ENCODE measurements at places on chromosomes 6 and 20.

DNA sequence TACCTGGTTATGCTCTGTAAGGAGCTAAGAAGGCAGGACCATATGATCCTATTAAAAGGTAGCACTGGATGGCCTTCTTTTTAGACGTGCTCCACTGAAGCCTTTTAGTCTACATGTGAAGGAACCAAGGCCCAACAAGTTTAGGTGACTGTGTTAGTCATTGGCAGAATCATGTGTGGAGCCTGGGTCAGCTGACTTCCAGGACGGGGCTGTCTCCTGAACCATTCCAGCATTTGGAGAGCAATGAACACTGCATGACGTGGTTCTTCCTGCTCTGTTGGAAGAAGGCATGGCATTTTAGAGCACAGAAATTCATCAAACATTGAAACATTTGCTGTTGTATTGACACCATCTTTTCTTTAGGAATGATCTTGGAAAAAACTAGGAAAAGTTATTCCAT, 87.8 kb upstream of the TIAM2 start:
- DNase-seq: no peak

- DNase-seq: no peak
Measured at GRCh38 chr6:6975459-6976111, 132.2 kb upstream of the RREB1 start.

DNA sequence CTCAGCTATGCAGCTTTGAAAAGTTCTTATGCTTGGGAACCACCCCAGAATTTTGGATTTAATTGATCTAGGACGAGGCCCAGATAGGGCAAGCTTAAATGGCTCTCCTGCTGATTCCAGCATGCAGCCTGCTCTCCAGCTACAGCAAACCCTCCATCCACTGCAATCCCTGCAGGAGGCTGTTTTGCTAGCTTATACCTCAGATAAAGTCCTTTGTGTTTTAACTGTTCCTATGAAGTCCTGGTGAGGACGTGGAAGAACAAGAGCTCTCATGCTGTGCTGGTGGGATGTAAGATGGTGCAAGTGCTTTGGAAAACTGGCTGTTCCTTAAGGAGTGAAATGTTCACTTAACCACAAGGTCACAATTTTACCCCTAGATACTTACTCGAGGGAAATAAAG, 25.5 kb upstream of the NXT1 start:
- DNase-seq: no peak

- peak; percentile 80 for DNase-seq
Measured at GRCh38 chr6:48826152-48826515, 636.9 kb downstream of the MMUT start.

DNA sequence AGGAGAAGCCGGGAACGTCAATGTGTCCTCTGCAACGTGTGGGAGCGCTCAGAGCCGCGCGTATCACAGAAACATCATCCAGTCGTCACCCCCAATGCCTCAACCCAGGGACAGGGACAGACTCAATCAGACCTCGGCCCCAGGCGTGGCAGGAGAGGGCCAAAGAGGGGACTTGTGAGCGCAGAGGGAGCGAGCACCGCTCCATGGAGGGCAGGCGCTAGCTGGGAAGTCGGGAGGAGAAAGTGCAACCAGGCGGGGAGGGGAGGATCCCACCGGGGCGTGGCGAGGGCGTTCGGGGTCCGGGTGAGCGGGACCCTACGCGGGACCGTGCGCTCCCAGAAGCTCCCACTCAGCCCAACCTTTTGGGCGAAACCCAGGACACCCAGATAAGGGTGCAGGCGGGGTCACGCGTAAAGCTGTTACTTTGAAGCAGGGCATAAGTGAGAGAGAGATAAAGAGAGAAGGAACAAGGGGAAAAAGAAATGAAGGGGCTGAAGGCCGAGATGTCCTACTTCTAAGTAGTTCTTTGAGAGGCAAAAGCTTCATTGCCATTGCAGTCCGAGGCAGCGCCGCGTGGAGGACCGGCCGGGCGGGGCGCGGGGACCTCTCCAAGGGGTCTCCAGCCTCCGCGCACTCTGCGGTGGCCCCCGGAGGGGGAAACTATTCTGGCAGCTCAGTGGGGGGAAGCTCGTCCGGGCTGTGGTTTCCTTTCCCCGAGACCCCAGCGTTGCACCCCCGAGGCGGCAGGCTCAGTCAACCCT, 862 bp upstream of the SOBP start:
- DNase-seq: peak; percentile 52

DNA sequence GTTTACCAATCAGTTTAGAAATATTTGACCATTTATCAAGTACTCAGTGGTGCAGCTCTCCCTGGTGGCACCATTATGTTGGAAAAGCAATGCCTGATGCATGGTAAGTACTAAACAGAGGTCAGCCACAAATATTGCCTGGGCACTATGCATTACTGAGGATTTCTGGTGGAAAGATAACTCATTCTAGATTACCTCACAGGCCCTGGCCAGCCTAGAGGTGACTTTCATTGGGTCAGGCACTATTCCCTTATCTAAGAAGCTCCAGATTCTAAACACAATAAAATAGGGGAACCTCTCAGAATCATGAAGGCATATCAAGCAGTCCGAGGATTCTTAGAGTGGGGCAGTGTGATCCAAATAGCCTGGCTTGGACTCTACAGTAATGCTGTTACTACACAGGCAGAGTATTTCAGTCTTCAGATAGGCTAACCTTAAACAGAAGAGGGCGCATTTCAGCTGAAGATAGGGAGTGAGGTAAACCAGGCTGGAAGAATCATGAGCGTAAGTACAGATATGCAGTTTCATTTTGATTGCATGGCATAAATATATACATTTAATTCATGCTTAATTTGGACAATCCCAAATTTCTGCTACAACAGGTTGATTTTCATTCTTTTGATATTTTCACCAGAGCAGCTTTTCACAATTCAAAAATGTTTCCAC, 12.1 kb downstream of the LGSN start:
- peak; percentile 65 for DNase-seq

GRCh38 chr6:49556429-49556837, 6.0 kb downstream of the C6orf141 start:
- DNase-seq: peak; percentile 85

GRCh38 chr6:90984066-90984465, 397.2 kb upstream of the MAP3K7 start:
- DNase-seq: no peak

GRCh38 chr6:41581381-41581991, 35.3 kb downstream of the FOXP4 start:
- peak; percentile 95 for DNase-seq

DNA sequence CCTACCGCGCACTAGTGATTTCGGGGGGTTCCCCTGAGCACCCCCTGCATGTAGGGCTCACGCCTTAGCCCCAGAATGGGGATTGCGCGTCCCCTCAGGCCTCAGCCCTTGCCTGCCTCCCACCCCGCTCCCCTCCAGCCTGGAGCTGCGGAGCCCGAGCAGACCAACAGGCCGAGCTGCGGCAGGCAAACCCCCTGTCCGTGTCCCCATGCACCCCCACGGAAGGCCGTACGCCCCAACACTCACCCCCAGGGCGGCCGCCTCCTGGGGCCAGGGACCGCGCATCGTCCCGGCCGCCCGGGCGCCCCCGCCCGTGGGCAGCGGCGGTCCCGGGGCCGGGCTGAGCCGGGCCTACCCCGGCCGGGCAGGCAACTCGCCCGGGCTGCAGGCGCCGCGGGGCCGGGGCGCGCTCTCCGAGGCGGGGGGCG, 1.2 kb upstream of the KCNB1 start:
- DNase-seq: no peak

DNA sequence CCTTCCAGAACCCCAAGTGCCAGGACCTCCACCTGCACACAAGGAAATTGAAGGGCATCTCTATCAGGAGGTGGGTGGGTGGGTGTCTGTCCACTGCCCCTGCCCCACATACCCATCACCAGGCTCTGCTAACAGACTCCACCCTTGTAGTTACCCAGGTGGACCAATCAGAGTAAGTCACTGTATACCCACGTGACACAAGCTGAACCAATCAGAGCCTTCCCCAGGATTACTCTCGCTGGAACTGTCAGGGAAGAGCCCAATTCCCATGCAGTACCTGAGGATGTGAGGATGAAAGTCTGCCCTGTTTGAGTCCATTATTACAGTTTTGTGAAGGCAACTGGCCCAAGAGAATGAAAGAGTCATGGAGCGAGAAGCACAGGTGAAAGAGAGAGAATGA, 4.2 kb downstream of the OCSTAMP start:
- DNase-seq: no peak

DNA sequence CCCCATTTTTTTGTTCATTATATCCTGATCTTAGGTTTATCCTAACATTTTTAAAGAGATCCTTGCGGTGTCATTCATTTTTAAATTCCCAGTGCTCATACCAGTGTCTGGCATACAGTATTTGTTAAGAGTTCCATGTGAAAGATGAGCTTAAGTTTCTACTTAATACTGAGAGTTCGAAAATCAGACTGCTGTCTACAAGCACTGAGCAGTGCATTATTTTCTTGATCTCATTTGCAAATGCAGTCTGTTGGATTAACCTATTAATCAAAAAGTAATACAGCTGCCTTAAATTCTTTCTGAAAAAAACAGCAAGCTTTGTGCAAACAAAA, 663 bp downstream of the COQ3 start:
- DNase-seq: no peak

DNA sequence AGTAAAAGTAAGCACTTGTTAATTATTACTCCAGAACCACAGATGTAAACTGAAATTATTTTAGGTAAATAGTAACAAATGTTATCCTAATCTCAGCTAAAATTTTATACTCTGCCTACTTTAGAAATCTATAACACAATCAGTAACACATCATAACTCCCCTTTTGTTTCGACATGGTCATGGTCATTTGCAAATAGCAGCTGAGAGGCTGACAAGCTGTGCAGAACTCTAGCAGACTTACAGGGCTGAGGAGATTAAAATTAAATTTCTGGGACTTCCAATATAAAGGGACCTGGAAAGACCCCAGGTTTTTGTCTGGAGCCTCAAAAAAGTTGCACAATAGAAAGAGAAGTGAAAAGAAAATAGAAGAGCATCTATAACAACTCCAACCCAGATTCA, 88.8 kb downstream of the PRL start:
- DNase-seq: no peak

DNA sequence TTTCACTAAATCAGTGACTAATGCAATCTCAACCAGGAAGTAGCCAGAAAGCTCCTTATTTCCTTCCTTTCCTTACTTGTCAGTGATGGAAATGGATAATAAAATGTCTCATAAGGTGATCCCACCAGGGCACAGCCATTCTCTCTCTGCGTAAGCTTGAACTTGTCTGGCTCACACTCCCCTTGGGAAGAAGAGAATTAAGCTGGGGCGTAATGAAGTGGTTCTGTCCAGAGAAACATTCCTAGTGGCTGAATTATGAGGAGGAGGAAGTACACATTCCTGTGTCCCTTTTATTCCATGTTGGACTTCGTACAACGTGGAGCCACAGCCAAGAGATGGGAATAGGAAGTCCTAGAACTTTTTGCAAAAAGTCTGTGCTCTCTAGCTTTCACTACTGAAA, 93.7 kb downstream of the MTHFD1L start:
- DNase-seq: no peak

- no peak for DNase-seq
Measured at GRCh38 chr6:53112404-53112803, 36.2 kb downstream of the GCM1 start.

DNA sequence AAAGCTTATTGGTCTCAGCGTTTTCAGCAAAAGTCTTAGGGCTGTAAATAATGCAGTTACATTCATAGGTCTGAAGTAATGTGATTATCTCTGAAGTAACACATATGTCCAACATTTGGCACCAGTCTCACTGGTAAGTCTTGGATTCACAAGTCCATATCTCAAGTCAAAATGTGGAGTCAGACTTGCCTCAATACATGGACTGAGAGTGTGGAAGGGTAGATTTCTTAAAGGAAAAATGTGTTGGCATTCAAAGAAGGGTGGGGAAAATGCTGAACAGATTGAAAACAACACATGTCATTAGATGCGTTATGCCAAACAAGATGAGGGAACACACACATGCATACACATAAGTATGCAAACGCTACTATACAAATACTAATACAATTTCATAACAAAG, 989.0 kb upstream of the MANEA start:
- no peak for DNase-seq

- no peak for DNase-seq
Measured at GRCh38 chr20:24577271-24577909, 108.0 kb downstream of the SYNDIG1 start.

DNA sequence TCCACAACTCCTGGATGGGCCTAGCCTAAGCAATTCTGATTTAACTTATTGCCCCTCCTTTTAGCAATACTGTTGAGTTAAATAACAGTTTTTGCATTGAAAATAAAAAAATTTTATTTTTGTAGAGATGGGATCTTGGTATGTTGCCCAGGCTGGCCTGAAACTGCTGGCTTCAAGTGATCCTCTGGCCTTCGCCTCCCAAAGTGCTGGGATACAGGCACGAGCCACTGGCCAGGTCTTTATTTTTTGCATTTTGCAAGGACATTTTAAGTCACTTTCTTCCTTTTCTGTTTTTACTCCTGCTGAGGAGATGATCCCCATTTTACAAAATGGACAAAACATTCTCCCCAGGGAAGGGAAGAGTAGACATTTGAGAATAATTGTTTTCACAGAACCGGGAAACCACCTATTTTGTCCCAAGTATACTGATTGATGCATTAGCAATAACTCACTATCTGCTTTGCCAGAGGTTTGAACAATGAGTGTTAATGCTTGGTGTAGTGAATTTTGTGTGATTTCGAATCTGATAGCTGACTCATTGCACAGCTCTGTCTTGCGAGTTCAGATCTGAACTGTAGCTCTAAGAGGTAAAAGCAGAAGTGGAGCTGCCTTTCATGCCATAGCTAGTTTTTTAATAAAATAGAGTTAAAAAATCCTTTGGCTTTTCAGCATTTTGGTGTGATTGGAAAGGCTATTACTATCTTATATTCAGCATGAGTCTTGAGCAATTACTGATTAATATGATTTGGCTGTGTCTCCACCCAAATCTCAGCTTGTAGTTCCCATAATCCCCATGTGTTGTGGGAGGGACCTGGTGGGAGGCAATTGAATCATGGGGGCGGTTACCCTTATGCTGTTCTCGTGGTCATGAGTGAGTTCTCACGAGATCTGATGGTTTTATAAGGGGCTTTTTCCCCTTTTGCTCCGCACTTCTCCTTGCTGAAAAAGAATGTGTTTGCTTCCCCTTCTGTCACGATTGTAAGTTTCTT, 20.9 kb downstream of the IGF2R start:
- peak; percentile 81 for DNase-seq

DNA sequence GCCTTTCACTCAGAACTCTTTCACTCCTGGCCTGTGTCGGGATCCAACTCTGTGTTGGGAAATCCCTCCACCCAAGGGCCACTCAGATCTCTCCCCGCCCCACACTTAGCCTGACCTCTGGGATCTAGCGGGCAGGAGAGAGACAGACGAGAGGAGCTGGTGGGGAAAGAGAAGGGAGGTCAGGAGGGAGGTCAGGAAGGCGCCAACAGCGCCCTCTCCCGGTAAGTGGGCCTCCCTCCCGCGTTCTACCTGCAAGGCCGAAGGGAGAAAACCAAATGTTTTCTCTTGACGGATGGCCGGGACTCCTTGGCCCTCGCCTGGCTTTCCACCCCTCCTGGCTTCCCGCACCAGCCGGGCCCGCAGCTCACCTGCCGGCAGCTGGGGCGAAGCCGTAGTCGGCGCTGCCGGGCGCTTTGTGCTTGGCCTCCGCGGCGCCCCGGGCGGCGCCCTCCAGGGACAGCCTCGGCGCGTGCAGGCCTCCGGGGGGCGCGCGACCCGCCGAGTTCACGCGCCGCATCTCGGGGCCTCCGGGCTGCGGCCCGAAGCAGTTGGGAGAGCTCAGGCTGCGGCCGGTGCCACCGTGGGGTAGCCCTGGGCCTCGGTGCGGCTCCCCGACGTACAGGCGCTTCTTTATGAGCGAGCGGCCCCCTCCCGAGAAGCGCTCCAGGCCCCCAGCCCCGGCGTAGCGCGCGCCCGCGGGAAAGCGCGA, 38.2 kb downstream of the C6orf132 start:
- no peak for DNase-seq
